Esophagus muscularis mucosa (tissue), 4 donors: ENCODE measurements at places on chromosomes 2 and 18. TPM values are rescaled to one million over a fixed set of nuclear protein-coding genes. Genes with fewer than 3 reads are reported as not detected.

DNA sequence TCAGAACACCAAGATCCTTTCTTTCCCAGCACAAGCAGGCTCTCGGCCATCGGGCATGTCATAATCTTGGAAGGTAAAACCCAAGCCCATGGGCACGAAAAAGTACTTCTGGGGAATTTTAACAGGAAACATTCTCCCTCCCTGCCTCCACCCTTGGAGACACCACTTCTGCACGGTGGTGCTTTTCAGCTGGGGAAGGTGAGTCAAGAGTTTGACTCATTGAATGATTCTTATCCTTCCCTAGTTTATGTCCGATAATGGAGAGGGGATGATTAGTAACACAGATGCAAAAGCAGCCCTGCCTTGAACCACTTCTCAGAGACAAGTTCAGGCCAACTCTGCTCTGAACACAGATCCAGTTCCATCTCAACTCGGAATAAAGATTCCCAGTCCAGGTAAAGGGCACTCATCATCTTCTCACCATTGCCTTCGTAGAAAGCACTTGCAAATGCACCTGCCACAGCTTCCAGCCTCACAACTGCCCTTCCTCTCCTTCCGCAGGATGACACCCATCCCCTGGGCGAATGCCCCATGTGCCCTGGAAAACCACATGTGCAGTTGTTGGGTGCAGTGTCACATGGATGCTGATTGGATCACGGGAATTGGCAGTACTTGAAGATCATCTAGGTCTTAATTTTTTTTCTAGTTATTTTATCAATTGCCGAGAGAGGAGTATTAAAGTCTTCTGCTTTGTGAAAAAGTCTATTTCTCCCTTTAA is 136.2 kb downstream of the PXDN start:
- no peak for DNase-seq

- DNase-seq, result no peak
Observed at GRCh38 chr2:178700922-178701342, 106.3 kb downstream of the TTN start.

GRCh38 chr18:52519021-52519420 is 179.0 kb downstream of the DCC start:
- no peak for DNase-seq

GRCh38 chr2:54891909-54892308 is 158.3 kb downstream of the RTN4 start:
- no peak for DNase-seq

GRCh38 chr2:50995610-50996009 is 36.3 kb downstream of the NRXN1 start:
- DNase-seq, result no peak

DNA sequence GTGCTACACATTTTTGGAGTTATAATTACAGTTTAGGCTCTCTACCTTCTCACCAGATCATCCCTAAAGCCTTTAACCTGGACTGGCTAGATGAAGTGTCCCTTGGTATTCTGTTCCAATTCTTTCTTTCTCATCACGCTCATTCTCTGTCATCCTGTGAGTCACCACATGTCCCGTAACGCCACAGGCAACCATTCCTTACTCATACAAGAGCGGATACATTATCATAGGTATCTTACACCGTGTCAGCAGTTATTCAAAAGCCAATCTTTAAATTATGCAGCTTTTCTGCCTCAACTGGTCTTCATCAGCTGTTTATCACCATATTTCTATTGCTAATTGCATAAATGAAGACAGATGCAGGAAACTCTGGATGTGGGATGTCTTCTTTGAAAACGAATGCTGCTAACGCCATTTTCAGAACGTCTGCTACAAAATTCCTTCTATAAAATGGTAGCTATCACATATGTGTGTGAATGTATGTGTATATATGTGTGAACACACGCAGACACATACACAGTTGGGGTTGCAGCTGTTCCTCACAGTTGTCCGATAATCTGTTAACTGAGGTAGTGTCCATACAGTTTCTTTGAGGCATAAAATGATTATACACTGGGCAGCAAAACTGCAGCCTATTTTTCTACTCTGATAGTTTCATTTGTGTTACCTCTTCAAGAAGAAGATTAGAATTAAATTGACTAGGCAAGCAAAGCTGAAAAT is 47.9 kb downstream of the EML6 start:
- no peak for DNase-seq

- DNase-seq, result no peak
Observed at GRCh38 chr18:28816155-28816554, 639.2 kb upstream of the CDH2 start.

The CD28 gene
- 2.2 TPM for total RNA-seq

DNA sequence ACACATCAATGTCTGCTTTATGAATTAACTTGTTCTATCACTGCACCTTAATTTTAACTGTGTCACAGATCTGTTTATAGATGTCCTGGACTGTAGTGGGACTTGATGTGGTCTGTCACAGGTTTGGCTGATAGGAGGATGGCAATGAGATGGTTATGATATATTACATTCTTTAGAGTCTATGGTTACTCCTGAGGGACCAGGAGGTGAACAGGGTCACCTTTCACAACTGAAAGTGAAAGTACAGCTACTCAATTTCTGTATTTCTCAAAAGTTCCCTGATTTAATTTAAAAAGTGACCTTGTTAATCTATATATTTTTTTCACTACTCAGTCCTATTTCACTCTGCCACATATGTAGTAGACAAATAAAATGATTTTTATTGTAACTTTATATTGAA is 1284.1 kb upstream of the GYPC start:
- DNase-seq, result no peak

The ARHGAP15 gene
- 7.1 TPM for total RNA-seq

The MTA3 gene
- total RNA-seq, result 22.0 TPM

DNA sequence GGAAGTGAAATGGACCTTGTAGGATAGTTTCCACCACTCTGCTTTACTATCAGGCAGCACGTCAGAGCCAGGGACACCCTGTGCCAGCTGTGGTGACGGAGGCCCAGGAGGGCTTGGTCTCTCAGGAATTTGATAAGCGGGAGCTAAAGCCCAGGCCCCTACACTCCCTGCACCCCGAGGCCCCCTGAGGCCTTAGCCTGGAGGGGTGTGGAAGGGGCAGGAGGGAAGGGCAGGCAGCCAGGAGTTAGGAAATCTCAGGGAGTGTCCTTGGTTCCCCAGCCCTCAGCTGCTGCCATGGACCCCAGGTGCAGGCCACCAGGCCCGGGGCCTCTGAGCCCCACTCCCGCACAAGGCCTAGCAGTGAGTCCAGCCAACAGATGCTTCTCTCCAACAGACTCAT is 38.2 kb downstream of the PDIA6 start:
- DNase-seq, result no peak
